A172 (cell line): ENCODE measurements at places on chromosomes 6 and 20.

DNA sequence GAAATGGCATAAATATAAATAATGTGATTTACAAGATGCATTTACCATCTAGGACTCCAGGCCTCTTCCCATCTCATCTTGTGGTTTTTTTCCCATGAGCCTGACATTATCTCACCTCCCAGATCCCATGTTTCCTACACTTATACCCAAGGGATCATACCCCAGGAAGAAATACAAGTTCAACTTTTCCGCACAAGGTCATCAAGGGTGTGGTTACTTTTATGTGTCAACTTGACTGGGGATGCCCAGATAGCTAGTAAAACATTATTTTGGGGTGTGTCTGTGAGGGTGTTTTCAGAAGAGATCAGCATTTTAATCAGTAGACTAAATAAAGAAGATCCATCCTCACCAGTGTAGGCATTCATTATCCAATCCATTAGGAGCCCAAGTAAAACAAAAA, 176.3 kb upstream of the TNFAIP3 start:
- DNase-seq = no peak

- no peak for DNase-seq
Observed at GRCh38 chr6:160792708-160793107, 90.7 kb downstream of the PLG start.

GRCh38 chr20:39107741-39108140, 145.6 kb downstream of the DHX35 start:
- DNase-seq = peak; percentile 42

DNA sequence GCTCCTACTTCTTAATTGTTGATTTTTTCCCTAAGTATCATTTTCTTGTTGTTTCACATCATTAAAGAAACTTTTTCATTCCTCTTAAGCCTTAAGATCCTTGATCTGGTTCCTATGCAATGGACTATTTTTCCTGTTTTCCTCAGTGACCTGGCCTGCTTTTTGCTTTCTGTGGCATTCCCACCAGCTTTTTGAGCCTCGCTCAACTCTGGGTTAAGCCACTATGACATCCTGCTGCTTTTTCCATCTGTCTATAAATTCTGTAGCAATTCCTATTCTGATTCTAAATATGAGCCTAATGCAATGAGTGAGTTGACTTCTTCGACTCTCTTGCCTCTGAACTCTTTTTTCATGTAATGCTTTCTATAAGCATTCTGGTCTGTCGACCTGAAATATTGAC, 160.3 kb downstream of the GRM1 start:
- no peak for DNase-seq
